ENCODE measurements at places on chromosomes 12 and 14.
A peak's percentile ranks its signal among the peaks of the same experiment; 100 is the strongest.

- no peak for DNase-seq
These were observed 978.1 kb downstream of the GALC start for GRCh38 chr14:87014856-87015255.

DNA sequence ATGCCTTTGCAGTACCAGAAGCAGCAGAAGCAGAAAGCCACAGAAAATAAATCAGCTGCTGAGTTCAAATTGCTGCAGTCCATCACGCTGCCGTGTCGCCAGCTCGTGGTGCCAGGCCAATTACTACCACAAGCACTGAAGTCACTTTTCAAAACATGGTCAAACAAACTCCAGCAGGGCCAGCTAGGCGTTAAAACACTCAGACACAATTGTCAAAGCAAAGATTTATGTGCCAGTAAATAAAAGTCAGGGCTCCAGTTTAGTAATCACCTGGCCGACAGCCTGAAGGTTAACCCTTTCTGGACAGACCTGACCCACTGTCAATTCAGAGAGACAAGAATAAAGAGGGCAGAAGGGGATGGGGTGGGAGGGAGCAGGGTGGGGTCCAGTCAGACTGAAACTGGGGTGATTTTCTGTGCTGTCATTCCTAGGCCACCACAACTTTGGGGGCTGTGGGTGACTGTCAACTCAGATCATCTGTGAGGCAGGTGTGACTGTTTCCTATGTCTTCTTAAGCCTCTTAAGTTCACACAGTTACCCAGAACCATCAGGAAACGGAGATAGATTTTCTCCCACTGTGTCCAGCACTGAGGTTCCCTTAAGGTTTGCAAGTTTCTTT is 109.8 kb upstream of the FUT8 start:
- no peak for DNase-seq

DNA sequence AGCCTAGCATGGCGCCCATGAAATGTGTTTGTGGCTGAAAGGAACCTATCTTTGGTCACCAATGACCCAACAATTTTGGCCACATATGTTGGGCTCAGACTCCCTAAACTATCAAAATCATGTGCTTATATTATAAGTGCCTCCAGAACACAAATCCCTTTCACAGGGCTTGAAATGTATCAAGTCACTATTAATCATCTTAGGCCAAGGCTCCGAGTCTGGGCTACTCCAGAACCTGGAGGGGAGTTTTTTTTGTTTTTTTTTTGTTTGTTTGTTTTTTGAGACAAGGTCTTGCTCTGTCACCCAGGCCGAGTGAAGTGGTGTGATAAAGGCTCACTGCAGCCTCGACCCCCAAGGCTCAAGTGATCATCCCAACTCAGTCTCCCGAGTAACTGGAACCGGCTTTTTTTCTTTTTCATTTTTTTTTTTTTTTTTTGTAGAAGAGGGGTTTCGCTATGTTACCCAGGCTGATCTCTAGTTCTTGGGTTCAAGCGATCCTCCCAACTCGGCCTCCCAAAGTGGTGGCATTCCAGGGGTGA is 989 bp upstream of the DRAM1 start:
- DNase-seq, result peak; percentile 62

GRCh38 chr14:65333943-65334687 is 78.4 kb upstream of the FUT8 start:
- DNase-seq, result peak; percentile 92

DNA sequence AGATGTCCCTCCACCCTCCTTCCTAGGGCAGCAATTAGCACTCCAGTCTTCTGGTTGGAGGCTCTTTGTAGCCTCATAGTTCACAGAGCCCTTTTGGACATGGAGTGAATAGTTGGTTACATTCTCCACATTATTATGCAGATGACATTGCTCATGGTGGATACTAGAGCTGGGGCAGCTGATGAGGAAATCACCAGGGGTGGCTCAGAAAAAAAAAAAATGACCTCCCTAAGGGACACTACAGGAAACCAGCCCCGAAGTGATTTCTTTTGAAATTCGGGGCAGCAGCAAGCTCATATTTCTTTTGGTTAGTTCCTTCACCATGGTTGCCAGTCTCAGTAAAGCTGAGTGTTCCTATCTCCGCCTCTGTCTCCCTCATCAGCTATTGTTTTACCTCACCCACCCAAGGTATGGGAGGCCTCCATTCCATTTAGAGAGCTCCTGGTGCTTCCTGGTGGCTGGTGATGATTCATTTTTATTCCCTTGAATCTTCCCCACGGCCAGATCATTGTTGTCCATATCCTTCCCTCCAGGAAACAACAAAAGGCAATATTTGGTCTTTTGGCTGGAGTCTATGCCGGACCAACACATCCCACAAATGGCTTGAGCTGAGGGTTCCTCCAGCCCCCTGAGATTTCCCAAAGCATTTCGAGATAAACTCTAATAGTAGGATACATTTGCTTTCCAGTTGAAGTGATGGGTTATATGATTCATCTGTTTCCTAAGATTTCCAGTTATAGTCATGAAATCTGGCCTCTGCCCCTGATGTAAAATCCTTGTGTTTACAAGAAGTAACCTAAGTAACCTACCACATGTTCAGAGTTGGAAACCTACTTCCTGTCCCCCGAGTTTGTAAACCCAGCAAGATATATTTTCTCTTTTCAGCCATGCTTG is 56.2 kb upstream of the NID2 start:
- peak; percentile 96 for DNase-seq

- DNase-seq, result no peak
These were observed 7.8 kb downstream of the KLRK1 start for GRCh38 chr12:10381928-10382628.

- DNase-seq, result no peak
These were observed 51.6 kb downstream of the ARHGAP5 start for GRCh38 chr14:32128703-32129102.
